GM19239 (cell line): ENCODE measurements at places on chromosomes 7 and 10.

DNA sequence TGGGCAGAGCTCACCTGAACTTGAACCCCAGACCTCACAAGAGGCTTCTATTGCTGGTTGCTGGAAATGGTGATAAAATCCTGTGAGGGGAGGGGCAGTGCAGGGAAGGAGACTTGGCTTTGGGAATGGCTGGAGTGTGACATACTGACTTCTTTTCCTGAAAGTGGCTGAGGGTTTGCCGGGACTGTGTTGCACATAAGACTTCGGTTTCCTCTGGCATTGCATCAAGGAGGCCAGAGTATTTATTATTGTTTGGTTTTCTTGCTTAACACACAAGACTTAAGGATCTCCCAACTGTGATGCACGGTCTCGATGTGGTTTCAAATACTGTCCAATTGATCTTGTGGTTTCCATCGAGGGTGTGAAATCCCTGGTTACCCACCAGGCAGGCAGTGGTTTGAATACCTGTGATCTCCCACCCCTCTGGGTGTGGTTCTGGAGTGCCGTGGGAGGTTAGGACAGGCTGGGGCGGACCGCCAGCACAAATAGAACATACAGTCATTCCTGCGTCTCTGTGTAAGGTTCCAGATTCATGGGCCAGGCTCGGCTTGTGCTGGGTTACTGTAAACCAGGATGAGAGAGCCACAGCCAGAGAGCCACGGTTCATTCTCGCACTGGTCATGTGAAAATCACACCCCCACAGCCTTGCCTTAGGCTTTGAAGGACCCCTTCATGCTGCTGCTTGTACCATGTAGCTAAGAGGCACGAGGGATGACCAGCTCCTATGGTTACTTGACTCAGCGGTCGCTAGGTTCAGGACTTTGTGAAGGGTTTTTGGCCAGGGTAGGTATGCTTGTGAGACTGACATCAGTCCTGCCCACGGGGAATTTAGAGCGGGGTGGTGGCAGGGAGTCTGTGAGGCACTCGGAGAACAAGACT is 39.2 kb downstream of the WBP1L start:
- DNase-seq, result no peak

DNA sequence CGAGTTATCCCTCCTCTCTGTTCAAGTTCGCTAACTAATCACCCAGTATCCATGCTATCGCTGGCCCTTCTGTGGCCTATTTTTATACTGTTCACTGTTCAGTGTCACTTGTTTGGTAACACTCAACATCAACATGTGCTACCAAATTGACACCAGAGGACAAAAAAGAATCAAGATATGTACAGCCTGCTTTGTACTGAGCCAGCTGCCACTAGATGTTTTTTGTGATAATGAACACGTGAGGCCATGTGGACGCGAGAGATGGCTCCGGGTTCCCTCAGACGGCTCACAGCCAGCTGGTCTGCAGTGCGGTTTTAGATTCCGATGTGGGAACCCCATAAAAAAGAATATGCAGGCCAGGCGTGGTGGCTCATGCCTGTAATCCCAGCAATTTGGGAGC is 21.2 kb downstream of the CAV1 start:
- DNase-seq, result no peak

- DNase-seq, result peak; percentile 81
Observed at GRCh38 chr7:152894295-152895170, 135.0 kb downstream of the ACTR3B start.

DNA sequence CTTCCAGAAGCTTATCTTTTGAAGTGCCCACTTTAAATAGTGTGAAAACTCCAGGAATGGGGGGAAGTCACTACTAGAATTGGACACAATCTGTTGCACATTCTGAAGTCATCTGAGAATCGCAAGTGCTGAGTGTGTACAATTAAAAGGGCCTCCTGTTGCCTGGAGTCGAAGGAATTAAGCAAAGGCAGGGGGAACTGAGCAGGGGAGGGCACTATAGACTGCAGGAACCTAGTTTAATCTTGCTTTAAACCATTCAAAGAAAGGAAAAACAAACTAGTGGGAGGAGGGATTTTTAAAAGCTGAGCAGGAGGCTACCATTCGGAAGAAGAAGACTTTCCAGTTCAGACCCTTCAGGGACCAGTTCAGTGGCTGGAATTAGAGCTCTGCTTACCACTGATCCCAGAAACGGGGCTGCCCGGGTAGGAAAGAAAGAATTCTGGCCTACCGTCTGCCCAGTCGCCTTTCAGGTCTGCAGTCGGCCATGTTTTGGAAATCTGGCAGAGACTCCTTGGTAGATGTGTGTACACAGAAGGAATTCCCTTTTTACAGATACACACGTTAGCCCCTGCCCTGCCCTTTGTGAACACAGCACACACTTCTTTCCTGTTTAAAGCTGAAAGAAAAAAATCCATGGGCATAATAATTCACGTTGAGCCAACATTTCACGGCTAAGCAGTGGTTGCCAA is 610.6 kb upstream of the FOXK1 start:
- DNase-seq, result no peak

DNA sequence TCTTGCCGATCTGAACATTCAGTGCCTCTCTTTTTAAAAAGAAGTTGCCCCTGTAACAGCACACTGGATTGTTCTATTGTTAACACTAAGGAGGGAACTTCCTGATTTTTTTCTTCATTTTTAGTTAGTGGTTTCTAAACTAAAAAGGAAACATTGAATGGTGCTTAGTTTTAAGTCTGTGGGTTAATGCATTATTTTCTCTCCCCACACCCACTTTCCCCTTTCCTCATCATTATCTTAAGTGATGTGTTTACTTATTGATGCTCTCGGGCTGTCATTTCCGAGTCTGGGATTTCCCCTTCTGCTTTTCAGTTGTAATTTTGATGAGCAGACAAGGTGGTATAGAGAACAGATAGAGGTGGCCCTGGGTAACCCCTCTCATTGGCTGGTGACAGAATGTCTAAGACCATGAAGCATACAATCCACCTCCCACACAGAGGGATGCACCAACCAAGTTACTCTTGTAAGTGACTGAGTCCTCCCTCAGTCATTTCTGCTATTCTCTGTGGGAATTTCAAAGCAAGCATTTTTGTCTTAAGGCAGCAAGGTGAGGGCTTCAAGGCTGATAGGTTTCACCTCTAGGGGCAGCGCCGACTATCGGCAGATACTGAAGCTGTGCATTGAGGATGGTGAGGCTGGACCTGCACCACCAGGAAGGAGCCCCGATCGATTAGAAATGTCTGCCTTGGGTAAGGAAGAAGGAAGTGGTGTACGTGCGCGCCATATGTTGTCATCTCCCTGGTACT is 49.5 kb downstream of the CHN2 start:
- no peak for DNase-seq

- no peak for DNase-seq
Observed at GRCh38 chr10:49187950-49188761, at the start of gene TMEM273. Gene TMEM273 (minus strand): TSS chr10:49188391. CDS start chr10:49188336, 55 bp downstream.

- DNase-seq, result no peak
Observed at GRCh38 chr10:114393482-114393881, 10.8 kb downstream of the AFAP1L2 start.

- no peak for DNase-seq
Observed at GRCh38 chr7:133029463-133029862, 52.4 kb downstream of the CHCHD3 start.

DNA sequence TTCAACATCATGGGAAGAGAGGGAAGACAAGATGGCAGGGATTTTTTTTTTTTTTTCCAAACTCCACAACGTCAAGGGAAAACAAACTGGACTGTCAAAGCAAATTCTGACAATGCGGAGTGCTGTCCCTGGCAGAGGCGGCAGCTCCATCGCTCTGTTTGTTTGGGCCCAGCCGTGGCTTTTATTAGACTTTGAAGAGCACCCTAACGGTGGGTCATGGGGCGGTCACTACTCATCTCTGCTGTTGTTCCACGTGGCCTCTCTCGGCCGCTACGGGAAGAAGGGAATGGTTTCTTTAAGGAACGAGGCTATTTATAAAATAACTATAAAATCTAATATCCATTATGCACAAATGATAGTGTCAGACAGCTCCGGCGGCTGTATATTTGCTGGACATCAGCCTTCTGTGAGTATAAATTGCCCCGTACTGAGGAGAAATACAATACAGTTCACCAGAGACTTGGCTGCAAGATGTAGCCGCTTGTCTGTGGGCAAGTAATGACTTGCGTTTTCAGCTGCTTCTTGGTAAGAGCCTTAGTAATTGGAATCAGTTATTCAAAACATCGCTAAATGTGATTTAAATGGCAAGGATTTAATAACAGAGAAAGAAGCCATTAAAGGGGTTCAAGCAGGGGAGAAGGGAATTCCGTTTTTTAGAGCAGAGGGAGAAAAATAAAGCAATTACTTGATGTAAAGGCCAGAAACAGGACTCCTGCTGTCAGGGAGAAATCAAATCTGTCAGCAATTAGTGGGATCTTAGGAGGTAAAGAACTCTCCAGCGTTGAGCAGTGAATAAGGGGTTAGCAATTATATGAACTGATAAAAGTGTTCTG is 61.7 kb upstream of the RAB11FIP2 start:
- DNase-seq, result no peak

DNA sequence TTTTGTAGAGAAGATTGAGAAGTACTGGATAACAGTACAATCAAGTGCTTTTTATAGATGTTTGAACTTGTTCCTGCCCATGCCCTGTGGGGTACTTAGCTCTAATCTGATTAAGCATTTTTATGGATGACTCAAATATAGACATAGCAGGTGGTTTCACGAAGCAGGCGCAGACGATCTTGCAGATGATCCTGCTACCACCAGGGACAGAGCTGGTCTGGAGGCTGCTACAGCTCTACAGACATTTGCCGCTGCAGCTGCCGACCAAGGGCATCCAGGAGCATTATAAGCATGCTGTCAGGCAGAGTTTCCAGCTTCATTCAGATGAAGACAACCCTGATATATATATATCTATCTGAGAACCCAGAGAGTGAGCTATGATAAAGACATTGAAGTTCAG is 650.4 kb downstream of the NXPH1 start:
- no peak for DNase-seq

GRCh38 chr7:113010377-113010776 is 76.2 kb downstream of the GPR85 start:
- DNase-seq, result no peak

DNA sequence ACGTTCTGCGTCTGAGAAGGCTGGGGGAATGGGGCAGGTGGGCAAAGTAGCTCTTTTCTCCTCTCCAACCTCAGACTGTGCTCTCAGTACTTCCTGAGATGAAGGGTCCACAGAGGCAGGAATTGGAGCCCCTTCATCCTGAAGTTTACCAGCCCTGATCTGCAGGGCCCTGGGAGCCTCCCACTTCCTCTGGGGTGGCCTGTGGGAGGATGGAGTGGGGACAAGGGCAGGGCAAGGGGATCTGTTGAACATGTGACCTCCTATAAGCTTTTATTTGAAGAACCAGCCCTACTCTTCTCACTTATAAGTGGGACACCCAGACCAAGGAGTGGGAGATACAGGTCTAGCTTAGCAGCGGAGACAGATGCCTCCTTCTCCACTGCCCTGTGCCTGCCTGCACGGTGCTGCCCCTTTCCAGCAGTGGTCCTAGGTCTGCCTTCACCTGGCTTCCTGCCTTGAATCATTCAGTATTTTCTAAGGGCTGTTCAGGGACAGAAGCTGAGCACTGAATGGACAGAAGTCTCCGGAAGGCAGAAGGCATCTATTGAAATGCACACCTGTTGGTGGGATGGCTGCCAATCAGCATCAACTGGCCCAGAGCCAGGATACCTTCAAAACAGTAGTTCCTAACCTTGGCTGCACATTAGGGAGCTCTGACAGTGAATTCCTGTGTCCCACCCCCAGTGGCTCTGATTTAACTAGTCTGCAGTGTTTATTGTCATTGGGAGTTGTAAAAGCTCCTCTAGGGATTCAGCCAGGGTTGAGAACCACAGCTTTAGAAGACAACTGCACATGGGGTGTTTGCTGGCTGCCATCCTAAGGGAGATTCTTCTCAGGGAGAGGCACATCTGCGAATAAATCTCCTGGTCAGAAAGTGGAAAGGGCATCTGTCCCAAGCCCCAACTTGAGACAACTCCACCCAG is 2.7 kb upstream of the ARHGAP22 start:
- DNase-seq, result no peak

GRCh38 chr10:106830006-106830405 is 334.5 kb downstream of the SORCS1 start:
- no peak for DNase-seq

DNA sequence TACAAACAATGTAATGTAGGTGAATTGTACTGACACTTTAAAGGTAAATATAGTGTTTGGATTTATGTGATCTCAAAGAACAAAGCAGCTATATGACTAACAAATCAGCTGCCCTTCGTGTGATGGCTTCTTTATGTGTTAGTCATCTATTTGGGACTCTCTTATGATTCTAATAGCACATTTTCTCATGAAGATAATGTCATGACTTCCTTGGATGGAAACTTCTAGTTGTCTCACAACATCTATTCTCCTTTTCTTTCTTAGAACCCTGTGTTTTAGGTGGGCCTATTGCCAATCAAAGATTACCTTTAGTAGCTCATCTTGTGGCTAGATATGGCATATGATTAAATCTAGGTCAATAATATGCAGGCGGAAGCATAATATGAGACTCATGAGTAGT is 45.0 kb downstream of the TMEM106B start:
- no peak for DNase-seq

- DNase-seq, result no peak
Observed at GRCh38 chr10:120969219-120969645, 118.1 kb downstream of the WDR11 start.

DNA sequence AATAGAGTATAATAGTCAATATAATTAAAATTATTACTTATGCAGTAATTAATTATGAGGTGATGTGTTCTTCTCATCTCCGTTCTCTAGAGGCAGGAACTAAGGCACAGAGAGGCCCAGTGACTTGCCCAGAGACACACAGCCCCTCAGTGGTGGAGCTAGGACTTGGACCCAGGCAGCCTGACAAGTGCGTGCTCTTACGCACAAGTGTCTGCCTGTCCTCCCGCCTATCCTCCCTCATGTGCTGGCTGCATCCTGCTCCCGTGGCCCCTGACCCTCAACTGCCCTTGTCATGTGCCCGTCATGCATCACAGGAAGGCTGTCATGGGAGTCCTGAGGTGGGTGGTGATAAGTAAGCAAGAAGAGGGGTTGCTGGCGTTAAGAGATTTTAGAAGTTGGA is 14.3 kb downstream of the IL2RA start:
- DNase-seq, result no peak

DNA sequence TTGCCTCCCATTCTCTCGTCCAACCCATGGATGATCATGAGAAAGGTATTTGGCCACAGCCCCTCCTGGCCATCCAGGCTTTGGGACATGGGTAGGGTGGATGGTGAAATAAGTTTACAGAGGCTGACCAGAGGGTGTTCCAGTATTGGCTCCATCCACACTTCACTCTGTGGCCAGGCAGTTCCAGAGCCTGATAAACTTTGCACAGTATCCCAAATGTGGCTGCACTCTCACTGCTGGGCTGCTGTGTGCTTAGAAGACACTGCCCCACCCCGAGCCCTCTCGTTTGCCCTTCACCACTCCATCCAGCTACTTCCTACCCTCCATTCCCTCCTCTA is 72.0 kb upstream of the ZMIZ1 start:
- no peak for DNase-seq

DNA sequence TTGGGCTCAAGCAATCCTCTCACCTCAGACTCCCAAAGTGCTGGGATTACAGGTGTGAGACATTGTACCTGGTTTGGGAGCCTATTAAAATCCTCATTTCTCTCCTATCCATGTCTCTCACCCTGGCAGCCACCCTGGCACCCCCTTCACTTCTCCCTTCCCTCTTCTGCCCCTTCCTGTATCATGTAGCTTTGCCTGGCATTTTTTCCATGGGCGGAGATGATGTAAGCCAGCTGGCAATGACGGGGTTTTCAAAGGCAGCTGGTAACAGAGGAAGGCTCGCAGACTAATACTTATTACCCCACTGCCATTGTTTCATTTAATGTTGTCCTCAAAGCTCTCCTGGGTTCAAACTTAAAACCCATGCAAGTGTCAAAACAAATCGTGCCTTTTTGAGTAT is 61.9 kb downstream of the RGS10 start:
- DNase-seq, result no peak
